ENCODE measurements at places on chromosomes 2 and 18.

- DNase-seq, result no peak
Observed at GRCh38 chr2:39728941-39729351, 50.1 kb downstream of the THUMPD2 start.

- no peak for DNase-seq
Observed at GRCh38 chr2:218028189-218028495, 25.3 kb upstream of the TNS1 start.

DNA sequence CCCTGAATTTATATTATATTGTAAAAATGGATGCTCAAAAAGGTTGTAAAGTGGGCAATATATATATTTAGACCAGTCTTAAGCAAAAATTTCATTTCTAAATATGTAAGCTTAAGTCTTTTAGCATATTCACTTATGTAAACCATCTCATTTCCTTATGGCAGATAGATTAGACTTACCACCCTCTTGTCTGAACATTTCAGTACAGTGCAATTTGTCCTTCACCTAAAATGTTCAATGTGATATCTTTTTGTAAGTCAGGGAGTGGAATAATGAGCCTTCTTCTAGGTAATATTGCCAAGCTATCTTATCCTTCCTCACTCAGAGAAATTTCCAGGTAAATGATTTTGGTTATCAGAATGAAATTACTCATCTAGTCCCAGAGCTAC is 92.3 kb downstream of the KLF7 start:
- DNase-seq, result no peak

DNA sequence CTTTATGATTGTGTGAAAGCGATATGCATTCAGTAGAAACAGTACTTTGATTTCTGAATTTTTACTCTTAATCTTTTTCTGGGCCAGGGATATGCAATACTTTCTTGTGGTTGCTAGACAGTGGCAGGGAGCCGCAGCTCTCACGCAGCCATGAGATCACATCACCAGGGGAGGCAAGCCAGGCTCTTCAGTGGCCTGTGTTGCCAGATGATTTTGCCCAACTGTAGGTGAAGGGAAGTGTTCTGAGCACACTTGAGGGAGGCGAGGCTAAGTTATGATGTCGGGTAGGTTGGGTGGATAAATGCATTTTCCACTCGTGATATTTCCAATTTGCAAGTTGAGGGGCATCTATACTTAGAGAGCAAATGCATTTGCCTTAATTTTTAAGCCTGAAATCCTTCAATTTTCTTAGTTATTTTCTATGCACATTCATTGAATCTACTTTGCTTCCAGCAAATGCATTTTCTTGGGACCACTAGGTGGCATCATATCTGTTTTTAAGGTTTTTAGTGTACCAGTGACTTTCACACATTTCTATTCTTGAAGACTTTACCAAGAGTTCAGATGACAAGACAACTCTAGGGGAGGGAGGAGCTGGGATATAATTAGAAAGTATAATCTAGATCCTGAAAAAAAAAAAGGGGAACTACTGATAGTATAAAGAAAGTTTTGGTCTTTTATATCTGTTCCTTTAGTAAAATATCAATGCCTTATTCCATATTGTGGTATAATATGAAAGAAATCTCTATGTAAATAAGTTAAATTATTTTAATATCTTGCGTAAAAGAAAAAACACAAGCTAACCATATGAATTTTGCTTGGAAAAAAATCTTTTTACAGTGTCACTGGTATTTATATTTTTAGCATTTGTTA is 643.3 kb downstream of the SOCS6 start:
- no peak for DNase-seq

DNA sequence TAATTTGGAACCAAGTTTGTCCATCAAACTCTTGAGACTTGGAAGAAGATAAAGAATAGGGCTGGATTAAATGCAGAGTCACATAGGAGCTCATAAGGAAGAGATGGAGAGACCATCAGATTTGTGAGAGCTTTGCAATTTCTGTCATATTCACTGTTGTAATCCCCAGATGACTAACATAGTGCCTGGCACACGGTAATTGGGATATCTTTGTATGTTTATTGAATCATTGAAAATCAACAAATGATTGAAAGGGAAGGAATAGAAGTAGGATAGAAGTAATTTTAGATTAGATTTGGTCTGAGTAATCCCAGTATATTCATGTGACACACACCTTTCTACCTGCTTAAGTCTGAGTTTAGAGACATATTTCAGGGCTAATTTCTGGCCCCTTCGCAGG is 75.4 kb downstream of the LCLAT1 start:
- no peak for DNase-seq

GRCh38 chr2:10523406-10524189 is 75.5 kb upstream of the ODC1 start:
- no peak for DNase-seq

- DNase-seq, result peak; percentile 11
Observed at GRCh38 chr18:70489986-70490933, 201.4 kb downstream of the SOCS6 start.

- DNase-seq, result no peak
Observed at GRCh38 chr18:68714366-68714711, 569 bp downstream of the TMX3 start.

DNA sequence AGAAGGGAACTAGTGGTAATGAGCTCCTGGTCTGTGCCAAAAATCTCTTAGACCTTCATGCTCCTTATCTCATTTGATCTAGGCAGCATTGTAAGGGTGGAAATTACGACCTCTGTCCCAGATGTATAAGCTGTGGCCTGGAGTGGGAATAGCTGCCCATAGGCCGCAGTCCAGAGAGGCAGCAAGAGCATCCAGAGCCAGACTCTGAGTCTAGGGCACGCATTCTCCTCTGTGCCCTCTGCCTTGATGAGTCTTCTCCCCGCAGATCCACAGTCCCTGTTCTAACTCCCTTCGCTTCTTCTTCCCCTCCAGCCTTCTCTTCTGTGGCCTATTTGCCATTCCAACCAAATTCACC is 304.6 kb downstream of the MYCN start:
- DNase-seq, result no peak

GRCh38 chr2:238912916-238913875 is 65.3 kb downstream of the TWIST2 start:
- DNase-seq, result no peak

All from activated CD8-positive, alpha-beta memory T cell treated with anti-CD3 and anti-CD28 coated beads for 1 hour (primary cell).